Right cardiac atrium (tissue), 5 donors: ENCODE measurements at places on chromosomes 1 and 21.

GRCh38 chr1:78972723-78973122 is 33.8 kb downstream of the ADGRL4 start:
- no peak for DNase-seq

DNA sequence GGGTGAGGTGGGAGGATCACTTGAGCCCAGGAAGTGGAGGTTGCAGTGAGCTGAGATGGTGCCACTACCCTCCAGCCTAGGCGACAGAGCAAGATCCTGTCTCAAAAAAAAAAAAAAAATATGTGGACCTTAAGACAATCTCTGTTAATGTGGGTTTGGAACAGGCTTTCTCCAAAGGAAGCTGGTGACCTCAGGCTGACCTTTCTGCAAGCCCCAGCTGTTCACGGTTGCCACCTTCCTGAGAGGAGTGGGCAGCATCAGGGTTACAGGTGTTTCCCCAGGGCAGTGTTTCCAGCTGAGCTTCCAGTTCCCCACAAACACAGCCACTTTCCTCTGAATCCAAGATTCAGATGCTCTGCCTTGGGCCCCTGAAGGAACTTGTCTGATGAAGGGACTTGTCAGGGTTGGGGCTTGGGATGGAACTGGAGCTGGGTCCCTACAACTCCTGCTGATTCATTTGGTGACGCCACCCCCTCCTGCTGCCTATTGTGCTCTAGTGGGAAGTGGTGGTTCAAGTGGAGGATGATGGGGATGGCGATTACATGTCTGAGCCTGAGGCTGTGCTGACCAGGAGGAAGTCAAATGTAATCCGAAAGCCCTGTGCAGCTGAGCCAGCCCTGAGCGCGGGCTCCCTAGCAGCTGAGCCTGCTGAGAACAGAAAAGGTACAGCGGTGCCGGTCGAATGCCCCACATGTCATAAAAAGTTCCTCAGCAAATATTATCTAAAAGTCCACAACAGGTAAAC is 1.9 kb downstream of the ZBTB48 start:
- DNase-seq: no peak

DNA sequence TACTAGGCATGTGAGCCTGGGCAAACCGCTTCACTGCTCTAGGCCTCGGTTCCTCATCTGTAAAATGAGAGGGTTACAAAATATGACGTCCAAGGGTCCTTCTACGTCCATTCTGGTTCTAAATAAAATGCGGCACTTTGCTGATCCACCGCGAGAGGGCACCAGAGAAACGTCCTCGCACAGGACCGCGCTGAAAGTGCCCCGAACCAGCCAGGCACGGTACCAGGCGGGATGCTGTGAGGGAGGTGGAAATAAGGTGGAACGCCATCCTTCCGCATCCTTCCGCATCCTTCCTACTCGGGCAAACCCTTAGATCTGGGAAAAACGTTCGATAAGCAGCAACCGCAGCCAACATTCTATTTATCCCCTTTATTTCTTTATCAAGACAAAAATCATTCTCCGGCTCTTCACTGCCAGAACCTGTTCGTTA is 60.3 kb upstream of the KRTAP19-8 start:
- peak; percentile 84 for DNase-seq

- no peak for DNase-seq
Observed at GRCh38 chr1:221715321-221716169, 26.3 kb downstream of the DUSP10 start.

GRCh38 chr21:43717967-43718871 is 710 bp upstream of the PDXK start:
- peak; percentile 78 for DNase-seq

- no peak for DNase-seq
Observed at GRCh38 chr1:6762060-6762459, 23.2 kb upstream of the CAMTA1 start.

DNA sequence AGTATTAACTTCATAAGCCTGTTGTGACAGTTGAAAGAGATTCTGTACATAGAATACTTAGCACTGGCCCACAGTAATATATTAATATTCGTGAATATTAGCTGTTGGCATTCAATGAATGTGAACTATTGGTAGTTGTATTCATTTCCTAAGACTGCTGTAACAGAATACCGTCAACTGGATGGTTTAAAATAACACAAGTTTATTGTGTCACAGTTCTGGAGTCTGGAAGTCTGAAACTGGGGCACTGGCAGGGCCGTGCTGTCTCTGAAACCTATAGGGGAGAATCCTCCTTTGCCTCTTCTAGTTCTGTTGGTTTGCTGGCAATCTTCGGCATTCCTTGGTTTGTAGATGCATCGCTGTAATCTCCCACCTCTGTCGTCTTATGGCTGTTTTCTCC is 47.5 kb downstream of the OLFML3 start:
- DNase-seq: no peak

GRCh38 chr21:43731476-43731875 is 12.5 kb downstream of the PDXK start:
- no peak for DNase-seq
